ENCODE measurements at places on chromosomes 2 and 18.

DNA sequence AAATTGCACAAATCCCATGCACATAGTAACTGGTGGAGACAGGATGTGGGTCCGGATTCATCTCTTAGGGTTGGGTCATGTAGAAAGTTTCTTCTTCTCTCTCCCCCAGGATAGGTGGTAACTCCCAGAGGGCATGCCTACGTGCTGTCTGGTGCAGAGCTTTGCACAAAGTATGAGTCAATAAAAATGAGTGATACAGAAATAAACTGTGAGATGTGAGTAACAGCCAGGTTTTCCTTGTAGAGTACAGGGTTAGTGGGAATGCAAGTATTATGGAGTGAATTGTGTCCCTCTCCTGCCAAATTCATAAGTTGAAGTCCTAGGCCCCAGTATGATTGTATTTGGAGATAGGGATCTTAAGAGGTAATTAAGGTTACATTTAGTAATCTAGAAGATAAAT, 289.4 kb downstream of the ALK start:
- DNase-seq, result no peak

- DNase-seq, result no peak
Measured at GRCh38 chr18:55072698-55073097, 113.4 kb upstream of the CCDC68 start.

DNA sequence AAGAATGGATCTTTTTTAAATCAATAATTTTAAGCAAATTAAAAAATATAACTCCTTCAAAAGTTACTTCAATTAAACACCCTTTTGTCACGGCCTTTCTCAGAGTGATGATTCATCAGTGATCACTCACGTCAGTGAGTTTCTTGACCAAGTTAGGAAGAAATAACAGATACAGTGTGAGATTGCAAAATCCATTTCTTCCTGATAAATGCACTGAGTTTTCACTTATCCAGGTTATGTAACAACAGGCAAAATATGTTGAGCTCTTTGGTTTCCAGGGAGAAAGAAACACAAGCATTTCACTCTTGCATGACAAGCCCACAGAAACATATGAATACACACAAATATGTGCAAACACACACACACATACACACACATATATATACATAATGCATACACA, 195.9 kb upstream of the CYRIA start:
- no peak for DNase-seq

GRCh38 chr2:159832858-159833257, 34.9 kb upstream of the CD302 start:
- no peak for DNase-seq

DNA sequence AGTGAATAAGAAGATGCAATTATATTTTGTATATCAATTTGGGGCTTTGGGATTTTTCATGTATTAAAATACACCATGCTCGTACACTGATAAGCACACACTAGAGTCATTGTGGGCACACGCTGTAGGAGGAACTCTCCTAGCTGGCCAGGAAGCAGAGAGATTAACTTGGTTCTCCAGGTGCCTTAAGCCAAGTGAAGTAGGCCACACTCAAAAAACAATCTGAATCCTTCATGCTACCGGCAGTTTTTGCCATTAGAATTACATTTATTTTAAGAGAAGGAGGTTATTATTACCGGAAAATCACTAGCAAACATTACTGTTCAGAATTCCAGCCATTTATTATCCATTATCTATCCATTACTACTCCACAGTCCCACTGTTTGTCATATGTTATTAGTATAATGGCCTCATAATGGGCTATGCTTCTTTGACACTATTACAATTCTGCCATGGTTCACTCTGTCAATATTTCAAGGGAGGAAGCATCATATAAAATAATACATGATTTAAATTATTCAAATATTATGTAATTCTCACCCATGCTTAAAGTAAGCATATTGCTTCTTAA, 214.4 kb downstream of the L3MBTL4 start:
- DNase-seq, result no peak
